GM23248 (cell line): ENCODE measurements at places on chromosomes 11 and 22. TPM values are rescaled to one million over a fixed set of nuclear protein-coding genes. Genes with fewer than 3 reads are reported as not detected.

DNA sequence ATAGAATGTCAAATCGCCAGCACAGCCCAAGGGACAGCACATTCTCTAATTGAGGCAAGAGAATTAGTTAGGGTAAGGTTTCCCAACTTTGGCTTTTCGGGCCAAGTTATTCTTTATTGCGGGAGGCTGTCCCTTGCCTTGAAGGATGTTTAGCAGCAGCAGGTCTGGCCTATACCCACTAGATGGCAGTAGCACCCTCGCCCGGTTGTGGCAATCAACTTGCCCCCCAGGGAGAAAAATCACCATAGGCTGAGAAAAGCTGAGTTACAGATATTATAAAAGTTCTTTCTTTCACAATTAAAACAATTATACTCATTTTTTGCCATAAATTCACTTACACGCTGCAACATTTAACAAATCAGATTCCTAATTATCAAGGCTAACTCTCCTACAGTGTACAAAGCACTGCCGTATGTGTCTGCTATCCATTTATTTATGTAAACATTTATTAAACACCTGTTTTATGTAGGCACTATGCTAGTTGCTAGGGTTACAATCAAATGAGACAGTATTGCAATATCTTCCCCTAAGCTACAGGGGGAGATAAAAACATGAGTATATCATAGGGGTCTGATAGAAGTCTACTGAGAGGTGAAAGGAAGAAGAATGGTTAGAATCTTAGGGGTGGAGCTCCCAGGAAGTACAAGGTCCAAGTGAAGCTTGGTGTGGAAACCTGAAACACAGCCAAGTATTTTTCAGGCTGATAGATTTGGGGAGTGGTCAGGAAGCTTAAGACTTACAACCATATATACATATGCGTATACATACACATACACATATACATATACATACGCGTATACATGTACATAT is 452.3 kb downstream of the RAB38 start:
- H3K27ac ChIP-seq, result no peak overlapping the region
- H3K4me3 ChIP-seq, result no peak overlapping the region
- H3K36me3 ChIP-seq, result no peaks in the 10 kb centered on the region
- no peaks in the 10 kb centered on the region for H3K27me3 ChIP-seq
- no peaks in the 10 kb centered on the region for H3K4me1 ChIP-seq

DNA sequence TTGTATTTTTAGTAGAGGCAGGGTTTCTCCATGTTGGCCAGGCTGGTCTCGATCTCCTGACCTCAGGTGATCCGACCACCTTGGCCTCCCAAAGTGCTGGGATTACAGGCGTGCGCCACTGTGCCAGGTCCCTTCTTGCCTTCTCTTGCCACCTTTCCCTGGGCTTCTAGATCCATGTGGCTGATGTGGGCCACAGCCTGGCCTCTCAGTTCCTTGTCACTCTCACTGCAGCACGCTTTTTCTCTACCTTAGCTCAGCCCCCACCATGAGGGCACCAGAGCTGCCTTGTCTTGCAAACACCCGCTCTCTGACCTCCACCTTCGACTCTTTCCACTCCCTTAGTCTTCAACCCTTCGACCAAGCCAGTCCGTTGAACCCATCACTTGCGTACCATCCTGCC is 7.5 kb downstream of the CAPN1 start:
- no peak overlapping the region for H3K27ac ChIP-seq
- H3K4me1 ChIP-seq, result no peaks in the 10 kb centered on the region
- H3K36me3 ChIP-seq, result peaks cover 23% of the 10 kb centered on the region
- no peak for DNase-seq

The POU2F3 gene
- not detected in 2 replicates for total RNA-seq

DNA sequence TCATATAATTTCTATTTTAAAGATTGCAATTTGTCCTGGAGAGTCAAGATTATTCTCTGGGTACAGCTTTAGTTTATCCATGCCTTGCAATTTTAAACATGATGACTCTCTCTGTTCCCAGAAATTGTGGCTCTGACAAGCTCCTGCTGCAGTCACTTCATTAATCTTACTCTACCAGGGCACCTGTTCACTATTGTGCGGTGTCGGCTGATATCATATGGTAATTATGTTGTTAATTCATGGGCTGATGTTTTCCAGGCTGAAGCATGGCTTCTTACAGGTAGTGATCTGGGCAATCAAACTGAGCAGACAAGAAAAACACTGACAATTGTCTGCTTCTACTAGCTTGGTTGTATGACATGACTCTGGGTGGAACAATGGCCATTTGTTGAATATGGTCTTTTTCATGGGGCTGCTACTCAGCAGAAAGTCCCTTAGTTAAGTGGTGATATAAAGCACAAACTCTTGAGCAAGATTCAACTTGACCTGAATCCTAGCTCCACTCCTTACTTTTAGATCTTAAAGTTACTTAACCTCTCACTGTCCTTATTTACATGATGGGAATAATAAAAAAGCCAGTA is 230.7 kb downstream of the FAT3 start:
- no peak overlapping the region for H3K4me3 ChIP-seq
- no peak overlapping the region for H3K27ac ChIP-seq
- H3K27me3 ChIP-seq, result no peaks in the 10 kb centered on the region
- DNase-seq, result no peak
- no peaks in the 10 kb centered on the region for H3K36me3 ChIP-seq
- H3K4me1 ChIP-seq, result no peaks in the 10 kb centered on the region

- no peak overlapping the region for H3K27ac ChIP-seq
- no peak overlapping the region for H3K4me3 ChIP-seq
- peaks cover 34% of the 10 kb centered on the region for H3K27me3 ChIP-seq
- H3K4me1 ChIP-seq, result no peaks in the 10 kb centered on the region
- DNase-seq, result no peak
Observed at GRCh38 chr11:128929468-128929867, 13.2 kb downstream of the TP53AIP1 start.

The MPEG1 gene
- not detected in 2 replicates for total RNA-seq

DNA sequence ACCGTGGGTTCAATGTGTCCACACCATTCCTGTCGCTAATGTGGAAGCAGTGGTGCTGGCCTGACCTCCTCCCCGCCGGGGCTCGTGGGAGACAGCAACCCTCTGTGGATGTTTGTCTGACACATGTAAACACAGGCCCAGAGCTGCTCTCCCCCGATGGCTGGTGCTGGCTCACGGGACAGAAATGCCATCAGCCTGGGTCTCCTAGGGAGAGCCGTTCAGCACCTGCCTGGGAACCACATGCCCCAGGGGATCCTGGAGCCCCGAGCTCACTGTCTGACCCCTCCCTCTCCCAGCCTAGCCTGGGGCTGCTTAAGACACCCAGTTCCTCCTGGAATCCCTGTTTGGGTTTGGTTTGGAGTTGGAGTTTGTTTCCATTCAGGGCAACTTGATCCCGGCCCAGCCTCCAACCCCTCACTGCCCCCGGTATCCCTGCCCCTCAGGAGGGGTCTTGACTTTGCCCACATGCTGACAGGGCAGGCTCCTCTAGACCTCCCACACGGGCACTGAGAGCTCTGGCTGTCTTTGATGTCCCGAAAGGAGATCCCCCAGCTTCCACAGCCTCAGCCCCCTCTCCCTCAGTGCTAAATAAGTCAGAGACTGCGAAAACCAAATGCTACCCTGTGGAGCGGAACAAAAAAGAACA is 50.9 kb upstream of the WNT11 start:
- H3K36me3 ChIP-seq, result no peaks in the 10 kb centered on the region
- no peak for DNase-seq
- H3K27me3 ChIP-seq, result peaks cover 39% of the 10 kb centered on the region
